CD4-positive, alpha-beta T cell (primary cell): ENCODE measurements at places on chromosomes 13 and 19.

GRCh38 chr13:99984461-99985240, 3.1 kb downstream of the ZIC2 start:
- DNase-seq: no peak

- DNase-seq: no peak
Observed at GRCh38 chr19:31064491-31064890, 284.7 kb downstream of the TSHZ3 start.

DNA sequence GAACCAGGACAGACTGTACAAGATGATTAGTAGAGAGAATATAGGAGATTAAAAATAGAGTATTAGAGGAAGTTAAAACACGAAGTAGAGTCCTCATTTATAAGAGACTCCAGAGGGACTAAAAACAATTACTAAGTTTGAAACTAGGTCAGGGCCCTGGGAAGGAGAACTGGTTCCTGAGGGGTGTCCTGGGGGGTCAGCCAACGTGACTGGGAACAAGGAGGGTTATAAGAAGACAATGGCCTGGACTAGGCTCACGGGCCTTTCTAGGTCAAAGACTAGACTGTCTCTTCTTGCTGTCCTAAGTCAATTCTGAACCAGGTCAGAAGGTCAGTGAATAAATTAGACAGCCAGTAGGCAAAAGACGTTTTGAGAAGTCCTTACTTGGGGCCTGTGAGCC, 165.3 kb downstream of the IER2 start:
- DNase-seq: no peak

DNA sequence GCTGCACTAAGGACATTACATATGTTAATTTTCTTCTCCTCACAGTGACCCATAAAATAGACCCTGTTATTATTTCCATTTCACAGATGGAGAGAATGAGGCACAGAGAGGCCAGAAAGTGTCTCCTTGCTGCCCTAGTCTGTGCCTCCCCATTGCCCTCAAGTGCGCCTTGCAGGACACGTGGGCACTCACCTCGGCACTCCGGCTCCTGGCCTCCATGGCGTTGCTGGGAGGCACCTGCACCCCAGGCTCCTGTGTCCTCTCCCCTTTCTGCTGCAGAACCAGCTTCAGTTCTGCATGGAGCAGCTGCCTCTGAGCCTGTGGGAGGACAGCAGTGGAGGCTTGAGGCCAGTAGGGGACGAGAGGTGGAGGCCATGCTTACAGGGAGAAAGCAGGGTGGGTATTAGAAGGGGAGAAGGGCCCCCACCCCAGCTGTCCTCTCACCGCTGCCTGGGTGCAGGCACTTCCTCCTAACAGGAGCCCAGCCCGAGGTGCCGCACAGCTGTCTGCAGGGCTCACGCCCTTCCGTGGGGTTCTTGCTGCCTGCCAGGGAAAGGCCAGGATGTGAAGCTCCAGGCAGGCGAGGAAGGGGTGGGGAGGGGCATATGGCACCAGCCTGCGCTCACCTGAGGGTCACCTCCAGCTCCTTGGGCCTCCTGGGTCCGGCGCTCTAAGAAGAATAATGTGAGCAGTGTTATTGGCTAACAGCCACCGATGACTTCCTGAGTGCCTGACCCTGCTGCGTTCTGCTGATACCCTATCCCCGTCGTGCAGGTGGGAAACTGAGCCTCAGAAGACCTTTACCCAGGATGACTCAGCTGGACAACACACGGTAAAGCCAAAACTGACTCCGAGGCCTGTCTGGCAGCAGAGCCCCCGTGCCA, 5.2 kb downstream of the PRX start:
- peak; percentile 15 for DNase-seq

DNA sequence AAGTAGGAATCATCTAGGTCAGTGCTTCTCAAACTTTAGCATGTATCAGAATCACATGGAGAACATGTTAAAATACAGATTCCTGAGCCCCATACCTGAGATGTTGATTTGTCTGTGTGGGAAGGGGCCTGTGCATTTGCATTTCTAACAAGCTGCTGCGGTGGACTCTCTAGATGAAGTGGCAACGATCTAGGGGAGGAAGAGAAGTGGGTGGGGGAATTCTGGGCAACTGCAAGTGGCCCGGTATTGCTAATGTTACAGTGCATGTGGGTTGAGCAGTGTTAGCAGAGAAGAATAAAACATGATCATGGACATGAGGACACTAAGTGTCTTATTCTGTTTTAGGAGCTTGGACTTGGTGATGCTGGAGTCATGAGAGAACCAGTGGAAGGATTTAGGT, 329.0 kb downstream of the OLFM4 start:
- DNase-seq: no peak

DNA sequence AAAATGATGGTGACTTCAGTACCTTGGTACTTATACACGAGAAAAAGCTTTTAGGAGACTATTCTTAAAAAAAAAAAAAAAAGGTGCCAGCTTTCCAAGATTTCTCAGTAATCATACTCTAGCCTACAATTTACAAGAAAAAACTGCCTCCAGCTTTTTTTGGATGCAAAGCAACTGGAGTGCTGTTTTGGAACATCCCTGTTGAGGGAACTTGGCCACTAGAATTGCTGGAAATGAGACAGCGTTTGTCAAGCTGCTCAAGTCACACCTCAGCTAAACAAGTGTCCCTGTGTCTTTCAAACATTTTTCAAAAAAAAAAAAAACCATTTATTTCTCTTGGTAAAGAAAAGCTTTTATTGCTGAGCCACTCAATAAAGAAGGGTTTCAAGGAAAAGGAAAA, 413.1 kb upstream of the ARGLU1 start:
- no peak for DNase-seq

DNA sequence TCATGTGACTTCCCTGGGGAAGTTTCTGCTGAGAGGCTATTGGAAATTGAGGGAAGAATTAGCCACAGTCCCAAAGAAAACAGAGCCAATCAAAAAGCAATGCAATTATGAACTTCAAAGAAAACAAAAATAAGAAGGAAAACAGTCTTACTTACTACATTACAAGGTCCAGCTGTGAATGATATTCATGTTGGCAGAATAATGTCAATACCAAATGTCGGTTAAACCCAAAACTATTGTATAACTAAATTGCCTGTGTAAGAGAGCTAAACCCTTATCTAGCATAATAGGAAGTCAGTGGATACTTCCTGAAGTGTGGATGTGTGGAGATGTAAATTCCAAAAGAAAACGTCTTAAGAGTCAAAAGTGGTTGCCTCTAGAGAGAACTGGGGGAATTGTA, 12.4 kb downstream of the KL start:
- DNase-seq: no peak

GRCh38 chr13:46614582-46614981, 61.6 kb downstream of the LRCH1 start:
- DNase-seq: no peak

GRCh38 chr13:90866006-90866405, 481.5 kb upstream of the MIR17HG start:
- no peak for DNase-seq

DNA sequence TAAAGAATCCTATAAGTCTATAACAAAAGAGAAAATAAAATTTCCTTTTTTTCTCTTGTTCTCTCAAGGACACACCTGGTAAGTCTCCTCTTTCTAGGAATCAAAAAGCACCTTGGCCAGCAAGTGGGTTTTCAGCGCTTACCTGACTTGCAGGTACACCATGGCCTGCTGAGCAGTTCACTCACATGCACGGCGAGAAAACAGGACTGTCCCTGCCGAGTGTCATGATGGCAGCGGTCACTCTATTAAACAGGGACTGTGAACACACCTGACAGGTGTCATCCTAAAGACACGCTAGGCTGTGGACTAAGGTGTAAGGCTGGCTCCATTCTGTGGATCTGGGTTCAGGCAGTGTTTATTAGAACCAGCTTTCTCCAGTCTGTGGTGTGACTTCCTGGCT, 170.2 kb downstream of the TEX29 start:
- DNase-seq: no peak

DNA sequence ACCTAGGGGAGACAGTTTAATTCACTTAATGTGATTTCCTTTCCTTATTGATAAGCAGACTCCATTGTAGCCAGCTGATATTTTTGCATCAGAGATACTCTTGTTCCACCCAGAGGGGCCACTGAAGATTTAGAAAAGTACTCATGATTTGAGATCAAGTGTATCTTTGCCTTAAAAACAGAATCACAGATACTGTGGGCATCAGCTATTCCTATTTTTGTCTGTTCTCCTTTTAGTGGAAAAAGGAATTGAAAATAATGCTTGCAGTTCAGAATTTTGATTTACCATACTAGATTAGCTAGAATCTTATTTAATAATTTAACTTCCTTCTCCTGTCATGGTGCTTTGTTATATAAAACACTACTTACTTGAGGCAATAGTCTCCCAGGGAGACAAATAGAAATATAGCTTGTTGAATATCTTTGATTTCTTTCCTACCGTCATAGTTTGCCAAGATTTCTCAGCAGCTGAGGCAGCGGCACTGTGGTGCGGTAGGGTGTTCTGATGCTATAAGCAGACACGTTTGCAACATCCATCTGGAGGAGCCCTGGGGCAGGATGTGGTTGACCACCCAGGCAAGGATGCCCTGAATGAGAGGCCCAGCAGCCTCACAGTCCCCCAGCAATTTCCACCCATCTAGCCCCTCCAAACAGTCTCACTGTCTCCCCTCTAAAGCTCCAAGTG, 47.0 kb upstream of the RAP2A start:
- no peak for DNase-seq

GRCh38 chr13:39461685-39462266, 141.2 kb downstream of the LHFPL6 start:
- no peak for DNase-seq

DNA sequence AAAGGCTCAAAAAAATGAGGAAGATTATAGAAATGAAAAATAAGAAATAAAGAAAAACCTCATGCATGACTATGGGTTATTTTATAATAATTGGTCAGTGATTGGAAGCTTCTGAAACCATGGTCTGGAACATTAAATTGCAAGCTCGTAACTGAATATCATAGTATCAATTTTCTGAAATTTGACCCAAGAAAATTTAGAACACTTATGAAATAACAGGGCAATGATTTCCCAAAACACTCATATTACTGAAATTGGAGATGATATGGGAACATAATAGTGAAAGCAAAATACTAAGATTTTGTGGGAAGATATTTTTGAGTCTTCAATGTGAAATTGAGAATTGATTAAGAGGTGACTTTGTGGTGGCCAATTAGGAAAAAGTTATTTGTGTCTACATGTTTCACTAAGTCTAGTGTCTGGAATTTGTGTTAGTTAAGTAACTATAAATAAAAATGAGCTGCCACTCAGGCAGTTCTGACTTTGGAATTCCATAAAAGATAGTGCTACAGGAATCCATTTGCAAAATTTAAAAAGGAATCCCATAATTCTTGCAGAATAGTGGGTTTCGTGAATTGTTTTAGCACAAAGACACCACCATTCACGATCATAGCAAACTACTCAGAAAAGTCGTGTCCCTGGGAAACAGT, 603.0 kb downstream of the LMO7 start:
- no peak for DNase-seq

GRCh38 chr13:86689911-86690310, 890.7 kb upstream of the SLITRK6 start:
- DNase-seq: no peak

DNA sequence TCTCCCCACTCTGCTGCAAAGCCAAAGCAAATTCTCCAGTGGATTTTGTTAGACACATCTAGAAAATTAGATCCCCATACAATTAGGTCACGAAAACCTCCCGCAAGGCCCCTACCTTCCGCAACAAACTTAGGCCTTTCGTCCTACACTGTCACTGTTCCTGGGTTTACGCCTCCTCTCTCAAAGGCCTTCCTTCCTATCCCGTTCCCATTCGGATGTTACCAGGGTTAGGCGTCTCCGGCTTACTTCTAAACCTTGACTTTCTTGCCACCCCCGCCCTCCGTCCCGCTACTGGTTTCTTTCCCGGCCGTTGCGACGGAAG, 754 bp downstream of the RNF6 start:
- no peak for DNase-seq

- no peak for DNase-seq
Observed at GRCh38 chr13:30529085-30529834, 63.5 kb upstream of the HMGB1 start.
